ENCODE measurements at places on chromosomes 2 and 18. TPM values are rescaled to one million over a fixed set of nuclear protein-coding genes. Genes with fewer than 3 reads are reported as not detected.

KLHL29 gene
- 3.1 TPM for total RNA-seq

TMEFF2 gene
- total RNA-seq = not detected

SSB gene
- total RNA-seq = 108 TPM

TCF7L1 gene
- 1.8 TPM for total RNA-seq

CFC1 gene
- total RNA-seq = not detected

LOXL3 gene
- 12.4 TPM for total RNA-seq

ZNF804A gene
- total RNA-seq = 1.9 TPM

IL1B gene
- total RNA-seq = 67.5 TPM

GKN2 gene
- total RNA-seq = not detected

CRYBA2 gene
- 6.4 TPM for total RNA-seq

GRCh38 chr2:143083636-143084035, 45.6 kb upstream of the ARHGAP15 start:
- DNase-seq = peak; percentile 46

GRCh38 chr2:218501665-218502064, 66.5 kb downstream of the USP37 start:
- no peak for DNase-seq

GRCh38 chr2:121335294-121336290, 50.6 kb upstream of the TFCP2L1 start:
- no peak for DNase-seq

DNA sequence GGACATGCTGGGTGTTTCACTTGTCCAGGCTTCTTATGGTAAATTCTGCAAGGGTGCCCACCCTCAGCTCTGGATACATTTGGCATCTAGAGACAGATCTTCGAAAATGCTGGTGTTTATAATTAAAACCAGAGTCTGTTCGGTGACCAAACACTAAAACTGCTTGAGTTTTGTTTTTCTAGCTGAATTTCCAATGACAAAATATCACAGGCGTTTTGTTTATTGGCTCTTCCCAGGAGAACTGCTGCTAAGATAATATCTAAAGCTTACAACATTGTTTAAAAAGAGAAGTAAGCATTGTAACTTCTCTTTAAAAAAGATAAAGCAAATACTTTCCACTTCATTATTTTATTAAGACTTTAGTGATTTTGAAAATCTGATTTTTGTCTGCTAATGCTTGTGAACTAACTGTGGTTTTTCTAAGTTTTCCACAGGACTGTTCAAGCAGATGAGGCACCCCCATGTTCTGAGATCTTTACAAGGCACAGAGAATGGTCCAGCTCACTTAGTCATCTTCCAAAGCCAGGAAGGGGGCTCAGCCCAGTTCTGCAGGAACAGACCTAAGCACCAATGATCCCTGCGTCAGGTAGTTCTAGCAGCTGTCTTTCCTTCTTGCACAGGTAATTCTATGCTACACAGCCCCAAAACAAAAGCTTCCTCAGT, 94.8 kb upstream of the LTBP1 start:
- no peak for DNase-seq

DNA sequence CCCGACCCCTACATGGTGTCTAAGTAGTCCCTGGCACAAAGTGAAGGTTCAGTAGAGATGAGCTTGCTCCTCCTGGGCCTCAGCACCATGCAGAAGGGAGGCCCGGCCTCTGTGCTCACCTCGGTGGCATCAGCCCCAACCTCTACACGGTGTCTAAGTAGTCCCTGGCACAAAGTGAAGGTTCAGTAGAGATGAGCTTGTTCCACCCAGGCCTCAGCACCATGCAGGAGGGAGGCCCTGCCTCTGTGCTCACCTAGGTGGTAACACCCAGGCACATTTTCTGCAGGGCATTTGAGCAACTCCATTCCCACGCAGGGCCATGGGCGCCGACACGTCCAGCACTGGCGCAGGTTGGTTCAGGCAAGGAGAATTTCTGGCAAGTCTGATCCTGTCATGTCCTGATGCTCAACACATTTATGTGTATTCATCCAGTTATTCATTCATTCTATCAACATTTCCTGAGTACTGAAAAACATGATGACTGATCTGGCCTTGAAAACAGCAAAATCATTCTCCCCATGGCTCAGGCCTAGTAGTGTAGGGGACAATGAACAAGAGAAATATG, 408.2 kb upstream of the MYT1L start:
- DNase-seq = no peak

DNA sequence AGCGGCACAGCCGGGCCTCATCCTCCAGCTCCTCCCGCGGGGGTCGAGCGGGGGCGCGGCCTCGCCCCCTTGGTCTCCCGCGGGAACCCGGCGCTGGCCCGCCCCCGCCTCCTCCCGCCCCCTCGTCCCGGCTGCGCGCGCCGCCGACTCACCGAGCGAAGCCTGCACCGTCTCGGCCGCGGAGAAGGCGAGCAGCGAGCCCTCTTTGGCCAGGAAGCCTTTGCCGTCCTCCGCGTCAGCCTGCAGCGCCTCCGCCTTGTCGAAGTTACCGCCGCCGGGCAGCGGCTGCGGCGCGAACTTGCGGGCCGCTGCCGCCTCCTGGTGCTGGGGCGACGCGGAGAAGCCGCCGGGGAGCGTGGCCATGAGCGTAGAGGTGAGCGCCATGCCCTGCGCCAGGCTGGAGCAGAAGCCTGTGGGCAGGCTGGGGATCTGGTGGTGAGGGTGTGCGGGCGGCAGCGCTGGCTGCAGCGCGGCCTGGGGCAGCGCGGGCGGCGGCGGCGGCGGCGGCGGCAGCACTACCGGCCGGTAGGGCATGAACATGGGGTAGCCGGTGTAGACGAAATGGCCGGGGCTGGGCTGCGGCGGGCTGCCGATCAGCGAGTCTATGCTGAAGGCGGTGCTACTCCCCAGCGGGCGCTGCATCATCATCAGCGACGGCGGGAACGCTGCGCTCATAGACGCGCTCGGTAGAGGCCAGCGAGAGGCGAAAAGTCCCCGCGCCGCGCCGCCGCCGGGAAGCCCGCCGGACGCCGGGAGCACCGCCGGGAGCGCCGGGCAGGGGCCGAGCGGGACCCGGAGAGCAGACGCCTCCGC, 683 bp downstream of the GBX2 start:
- peak; percentile 54 for DNase-seq

- peak; percentile 85 for DNase-seq
These were observed 9.0 kb upstream of the SCN9A start for GRCh38 chr2:166384774-166385173.

GRCh38 chr2:169344736-169345485, 17.4 kb downstream of the LRP2 start:
- no peak for DNase-seq

DNA sequence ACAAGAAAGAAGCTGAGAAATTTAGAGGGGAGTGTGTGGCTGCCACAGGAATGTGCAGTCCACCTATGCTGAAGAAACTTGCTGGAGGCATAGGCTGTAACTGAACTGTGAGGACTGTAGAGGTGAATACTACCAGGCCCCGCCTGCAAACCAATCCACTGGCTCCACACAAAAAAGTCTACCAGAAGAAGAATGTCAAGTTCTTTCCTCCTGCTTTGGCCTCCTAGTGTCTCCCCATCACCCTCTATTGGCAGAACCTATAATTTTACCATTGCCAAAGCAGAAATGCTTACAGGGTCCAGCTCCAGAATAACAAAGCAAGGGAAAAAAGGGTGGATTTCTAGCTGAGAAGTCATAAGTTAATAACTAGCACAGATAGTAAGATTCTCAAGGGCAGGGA, 5.9 kb upstream of the ATP5MC3 start:
- DNase-seq = peak; percentile 69

GRCh38 chr2:14996351-14997014, 364.0 kb downstream of the LRATD1 start:
- no peak for DNase-seq

- DNase-seq = no peak
These were observed 1057.5 kb upstream of the FAM98A start for GRCh38 chr2:34656632-34657031.

GRCh38 chr2:234828382-234829073, 123.3 kb upstream of the SH3BP4 start:
- DNase-seq = no peak

- no peak for DNase-seq
These were observed 184.6 kb downstream of the FMNL2 start for GRCh38 chr2:152519581-152519952.

GRCh38 chr2:2464643-2465042, 133.6 kb upstream of the MYT1L start:
- DNase-seq = no peak

GRCh38 chr2:29261003-29261402, 145.8 kb downstream of the CLIP4 start:
- no peak for DNase-seq

DNA sequence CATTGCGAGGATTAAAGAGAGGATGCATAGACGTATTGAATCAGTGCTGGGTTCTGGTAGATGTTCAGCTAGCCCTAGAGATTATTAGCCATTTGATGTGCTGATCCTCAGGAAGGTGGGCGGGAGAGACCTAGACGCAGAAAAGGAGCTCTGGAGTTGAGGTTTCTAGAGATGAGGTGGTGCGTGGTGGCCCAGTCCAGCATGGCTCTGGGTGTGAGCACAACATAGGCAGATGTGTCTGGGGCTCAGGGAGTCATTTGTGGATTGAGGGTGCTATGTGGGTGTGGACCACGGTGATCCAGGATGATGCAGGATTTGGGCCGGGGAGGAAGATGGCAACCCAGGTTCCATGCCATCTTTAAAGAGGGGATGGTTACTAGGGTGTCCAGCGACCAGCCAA, 102.1 kb downstream of the NEDD4L start:
- no peak for DNase-seq

DNA sequence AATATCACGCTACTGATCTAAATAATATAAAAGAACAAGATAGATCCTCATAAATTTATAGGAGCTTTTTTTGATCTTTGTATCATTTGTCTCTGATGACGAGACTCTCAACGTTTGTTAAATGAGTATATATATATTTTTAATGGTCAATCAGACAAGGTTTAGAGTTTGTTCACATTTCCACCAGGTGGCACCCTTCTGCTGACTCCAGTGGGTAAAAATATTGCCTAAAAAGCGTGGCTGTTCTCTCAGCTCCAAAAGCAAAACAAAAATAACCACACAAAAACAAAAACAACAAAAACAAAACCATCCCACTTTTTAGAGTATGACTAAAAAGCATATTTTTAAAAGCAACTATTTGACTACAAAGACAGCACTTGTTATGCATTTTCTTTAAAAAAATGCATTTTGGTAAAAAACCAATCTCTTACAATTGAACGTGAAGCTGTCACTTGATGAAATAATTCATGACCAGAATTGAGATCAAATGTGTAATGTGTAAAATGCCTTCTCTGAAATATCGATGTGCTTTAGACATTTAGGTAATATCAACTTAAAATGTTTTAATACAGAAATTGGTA, 723.2 kb downstream of the DPP10 start:
- DNase-seq = peak; percentile 55

DNA sequence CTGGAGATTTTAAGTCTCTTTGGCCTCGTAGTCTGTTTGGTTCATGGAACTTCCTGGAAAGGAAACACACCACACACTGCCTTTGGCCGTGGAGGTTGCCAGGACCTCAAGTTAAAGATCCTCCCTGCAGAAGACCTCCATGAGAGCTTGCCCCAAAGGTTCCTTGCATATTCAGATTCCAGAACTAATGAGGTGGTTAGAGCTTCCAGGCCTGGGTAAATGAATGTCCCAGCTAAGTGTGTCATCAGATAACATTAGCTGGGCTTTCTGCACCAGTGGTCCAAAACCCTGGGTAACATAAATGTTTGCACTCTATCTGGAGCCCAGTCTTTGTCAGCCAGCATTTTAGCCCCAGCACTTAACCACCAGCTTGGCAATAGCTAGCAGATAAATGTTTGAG, 122.1 kb upstream of the EML6 start:
- DNase-seq = no peak

GRCh38 chr2:241947876-241948275, 78.3 kb downstream of the RTP5 start:
- DNase-seq = no peak
